Hematopoietic multipotent progenitor cell (in vitro differentiated cells): ENCODE measurements at places on chromosomes 13 and 19. TPM values are rescaled to one million over a fixed set of nuclear protein-coding genes. Genes with fewer than 3 reads are reported as not detected.

IL11 gene
- 0.27 TPM for total RNA-seq

DNA sequence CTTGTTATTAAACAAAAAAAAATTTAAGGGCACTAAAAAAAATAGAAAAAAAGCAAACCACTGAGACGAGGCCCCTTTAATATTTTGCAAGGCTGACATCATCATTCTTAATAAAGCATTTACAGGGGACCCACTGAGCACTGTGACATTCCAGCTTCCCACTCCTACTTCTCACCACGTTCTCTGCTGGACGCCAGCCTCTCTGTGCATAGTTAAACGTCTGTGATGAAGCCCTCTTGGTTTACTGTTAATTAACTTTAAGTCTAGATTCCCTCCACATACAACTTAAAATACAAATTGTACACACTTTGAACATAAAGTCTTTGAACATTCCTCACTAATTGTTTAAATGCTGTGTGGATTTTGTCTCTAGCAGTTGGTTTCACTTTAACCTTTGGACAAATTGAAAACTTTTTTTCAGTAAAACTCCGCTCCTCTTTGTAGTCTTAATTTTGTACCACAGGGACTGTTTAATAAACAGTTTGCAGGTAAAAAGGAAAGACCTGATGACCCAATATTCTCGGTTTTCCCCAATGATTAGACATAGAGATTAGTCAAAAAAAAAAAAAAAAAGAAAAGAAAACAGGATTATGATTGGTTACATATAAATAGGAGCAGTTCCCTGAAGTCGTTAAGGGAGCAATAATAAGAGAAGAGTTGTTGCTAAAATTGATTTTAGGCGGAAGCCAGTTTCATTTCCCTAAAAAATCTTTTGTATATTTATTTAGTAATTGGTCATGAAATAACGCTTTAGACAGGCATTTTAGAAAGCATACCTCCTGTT, 219.8 kb downstream of the MZT1 start:
- DNase-seq = no peak

GRCh38 chr19:43809762-43810696, 7.8 kb upstream of the LYPD5 start:
- peak; percentile 54 for DNase-seq

CKM gene
- total RNA-seq = 0.27 TPM

- DNase-seq = no peak
Measured at GRCh38 chr13:49319551-49319950, 71.8 kb downstream of the CDADC1 start.

DNA sequence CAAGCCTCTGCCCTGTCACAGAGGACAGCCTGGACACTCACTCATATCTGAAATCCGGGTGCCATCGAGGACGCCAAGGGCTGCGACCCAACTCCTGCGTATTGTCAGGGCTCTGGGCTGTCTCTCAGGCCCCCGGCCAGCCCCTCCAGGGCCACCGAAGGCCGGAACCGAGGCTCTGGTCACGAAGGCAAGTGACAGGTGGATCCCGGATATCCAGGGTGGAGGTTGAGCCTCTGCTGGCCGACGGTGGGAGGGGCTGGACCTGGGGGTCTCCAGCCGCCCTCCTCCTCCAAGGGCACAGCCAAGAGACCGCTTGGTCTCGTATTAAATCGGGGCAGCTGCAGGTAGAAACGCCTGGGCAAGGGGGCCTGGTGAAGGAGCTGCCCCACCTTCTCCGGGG, 5.4 kb downstream of the RNF126 start:
- DNase-seq = no peak

GRCh38 chr19:36032251-36033104, at the start of gene CLIP3:
Gene CLIP3, minus strand, starts transcription at chr19:36032873. Its CDS starts 516 bp downstream, at chr19:36032357.
- peak; percentile 58 for DNase-seq

DNA sequence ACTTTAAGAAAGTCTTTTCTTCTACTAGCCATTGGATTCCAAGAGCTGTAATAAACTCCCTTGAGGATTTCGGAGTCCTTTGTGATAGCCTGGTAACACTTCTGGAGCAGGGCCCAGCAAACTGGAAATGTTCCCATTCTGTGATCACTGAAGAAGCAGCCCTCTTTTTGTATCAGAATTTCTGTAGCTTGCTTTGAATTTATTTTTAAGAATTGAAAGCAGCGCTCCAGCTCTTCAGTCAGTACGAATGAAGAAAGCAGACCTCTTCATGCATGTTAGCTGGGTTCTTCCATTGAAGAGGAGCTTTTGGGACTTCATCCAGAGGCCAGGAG, 141.5 kb downstream of the AKAP11 start:
- no peak for DNase-seq

DAND5 gene
- total RNA-seq = under 0.01 TPM

NAA16 gene
- total RNA-seq = 6.7 TPM

- DNase-seq = peak; percentile 60
Measured at GRCh38 chr19:45499196-45500180, 1.2 kb downstream of the PPM1N start.

- DNase-seq = no peak
Measured at GRCh38 chr13:110272227-110272626, 34.7 kb downstream of the COL4A1 start.

DNA sequence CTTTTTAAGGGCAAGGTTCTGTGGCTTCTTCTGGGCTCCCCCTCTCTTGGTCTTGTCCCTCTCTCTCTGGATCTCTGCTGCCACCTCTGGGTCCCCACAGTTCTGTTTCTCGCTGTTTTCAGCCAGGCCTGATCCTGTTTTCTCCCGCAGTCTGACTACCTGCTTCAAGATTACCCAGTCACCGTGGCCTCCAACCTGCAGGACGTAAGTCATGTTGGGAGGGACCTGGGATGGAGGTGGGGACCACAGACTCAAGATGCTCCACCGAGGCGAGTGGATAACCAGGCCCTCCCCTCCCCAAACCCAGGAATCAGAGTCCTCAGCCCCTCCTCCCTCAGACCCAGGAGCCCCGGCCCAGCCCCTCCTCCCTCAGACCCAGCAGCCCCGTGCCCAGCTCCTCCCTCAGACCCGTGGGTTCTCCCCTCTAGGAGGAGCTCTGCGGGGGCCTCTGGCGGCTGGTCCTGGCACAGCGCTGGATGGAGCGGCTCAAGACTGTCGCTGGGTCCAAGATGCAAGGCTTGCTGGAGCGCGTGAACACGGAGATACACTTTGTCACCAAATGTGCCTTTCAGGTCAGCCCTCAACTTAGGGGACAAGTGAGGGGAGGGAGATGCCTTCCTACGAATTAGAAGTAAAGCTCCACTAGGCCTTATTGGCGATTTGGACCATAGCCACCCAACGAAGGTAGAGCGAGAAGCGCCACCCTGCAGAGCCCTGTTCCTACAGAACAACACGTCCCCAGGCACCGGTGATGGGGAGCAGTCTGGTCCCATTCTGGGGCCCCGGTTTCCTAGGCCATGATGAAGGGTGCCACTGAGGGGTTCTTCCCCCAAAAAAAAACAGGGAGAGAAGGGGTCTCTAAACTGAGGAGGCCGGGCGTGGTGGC, 2.2 kb downstream of the FLT3LG start:
- DNase-seq = no peak

DNA sequence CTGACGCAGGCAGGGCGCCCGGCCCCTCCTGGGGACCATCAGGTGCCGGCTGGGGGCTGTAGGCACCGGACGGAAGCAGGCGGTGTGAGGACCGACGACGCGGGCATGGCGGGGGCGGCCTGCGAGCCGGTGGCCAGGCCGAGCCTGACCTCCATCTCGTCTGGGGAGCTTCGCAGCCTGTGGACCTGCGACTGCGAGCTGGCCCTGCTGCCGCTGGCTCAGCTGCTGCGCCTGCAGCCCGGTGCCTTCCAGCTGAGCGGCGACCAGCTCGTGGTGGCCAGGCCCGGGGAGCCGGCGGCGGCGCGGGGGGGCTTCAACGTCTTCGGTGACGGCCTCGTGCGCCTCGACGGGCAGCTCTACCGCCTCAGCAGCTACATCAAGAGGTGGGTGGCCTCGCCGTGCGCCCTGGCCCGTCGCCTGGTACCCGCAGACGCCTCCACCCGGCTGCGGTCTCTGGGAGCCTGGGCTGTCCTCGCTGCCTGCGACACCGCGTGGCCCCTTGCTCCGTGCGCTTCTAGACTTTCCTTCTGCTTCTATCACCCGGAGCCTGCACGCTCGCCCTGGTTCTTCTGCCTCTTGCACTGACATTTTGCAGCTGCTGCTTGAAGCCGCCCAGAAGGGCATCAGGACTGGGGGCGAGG, 460 bp downstream of the MEDAG start:
- peak; percentile 43 for DNase-seq

GRCh38 chr19:48346191-48346590, 17.5 kb downstream of the TMEM143 start:
- no peak for DNase-seq

DNA sequence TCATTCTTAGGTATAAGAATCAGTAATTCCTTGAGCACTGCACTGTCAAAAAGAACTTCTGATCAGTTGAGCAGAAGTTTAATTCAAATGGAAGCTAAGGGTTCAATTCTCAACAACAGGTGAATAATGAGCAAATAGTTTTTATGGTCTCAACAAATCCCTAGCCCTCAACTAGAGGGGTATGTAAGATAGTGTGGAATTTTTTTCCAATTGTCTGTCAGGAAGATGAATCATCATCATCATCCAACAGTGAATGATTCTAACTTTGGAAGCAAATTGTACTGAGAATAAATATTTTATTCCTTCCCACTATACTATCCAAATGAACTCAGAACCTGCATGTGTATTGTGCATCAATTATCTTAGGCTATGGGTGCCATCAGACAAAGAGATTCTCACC, 372.7 kb downstream of the ENOX1 start:
- DNase-seq = no peak

C19orf12 gene
- total RNA-seq = 15.9 TPM

DNA sequence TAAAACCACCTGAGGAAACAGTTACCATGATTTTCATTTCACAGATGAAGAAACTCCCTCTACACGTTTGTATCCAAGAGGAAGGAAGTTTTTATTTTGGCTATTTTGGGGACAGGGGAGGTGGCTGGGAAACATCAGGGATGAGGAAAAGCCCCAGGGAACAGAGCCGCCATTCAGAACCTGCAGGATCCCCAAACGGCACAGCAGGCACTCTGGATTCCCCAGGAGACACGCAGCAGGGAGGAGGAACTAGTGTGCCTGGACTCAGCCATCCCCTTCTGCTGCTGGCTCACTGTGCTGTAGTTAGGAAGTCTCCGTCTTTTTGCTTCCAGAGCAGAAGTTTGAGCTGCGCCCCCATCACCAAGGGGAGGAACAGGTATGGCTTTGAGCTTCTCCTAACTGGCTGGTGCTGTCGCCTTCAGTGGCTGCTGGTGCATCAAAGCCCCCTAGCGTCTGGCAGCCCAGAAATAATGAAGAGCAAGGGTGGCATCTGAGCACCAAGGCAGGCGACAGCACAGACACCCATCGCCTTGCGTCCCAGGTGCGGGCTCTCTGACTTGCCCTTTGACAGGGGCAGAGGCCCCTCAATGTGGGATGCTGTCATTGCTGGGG, 4.2 kb downstream of the NAPA start:
- DNase-seq = no peak

DNA sequence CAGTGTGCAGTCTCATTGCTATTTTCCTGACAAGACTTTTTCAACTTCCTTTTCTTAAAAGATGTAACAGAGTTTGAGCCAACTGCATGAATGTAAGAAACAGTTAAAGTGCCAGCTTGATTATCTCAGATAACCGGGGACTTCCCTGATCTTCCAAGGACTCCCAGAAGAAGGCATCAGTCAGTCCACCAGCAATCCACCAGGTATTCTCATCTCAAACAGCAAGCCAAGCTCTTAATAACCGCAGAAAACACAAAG, 350.1 kb downstream of the LIG4 start:
- no peak for DNase-seq

GRCh38 chr19:30669329-30670010, 297.3 kb downstream of the ZNF536 start:
- peak; percentile 35 for DNase-seq

- peak; percentile 11 for DNase-seq
Measured at GRCh38 chr13:52968074-52968700, 60.4 kb upstream of the OLFM4 start.

BEST2 gene
- total RNA-seq = not detected

ZNF737 gene
- total RNA-seq = 11.8 TPM

KLF1 gene
- total RNA-seq = 71.4 TPM

DNA sequence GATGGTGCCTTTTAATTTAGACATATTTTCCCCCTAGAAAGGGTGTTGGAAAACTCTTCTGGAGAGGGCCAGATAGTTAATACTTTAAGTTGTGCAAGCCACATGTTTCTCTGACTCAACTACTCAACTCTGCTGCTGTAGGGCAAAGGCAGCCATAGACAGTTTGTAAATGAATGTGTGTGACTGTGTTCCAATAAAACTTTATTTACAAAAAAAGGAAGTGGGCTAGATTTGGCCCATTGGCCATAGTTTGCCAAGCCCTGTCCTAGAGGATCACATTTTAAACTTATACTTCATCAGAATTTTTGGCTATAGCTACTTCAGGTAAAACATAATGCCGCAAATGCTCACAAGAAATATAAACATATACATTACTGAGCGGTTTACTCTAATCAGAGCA, 306.3 kb upstream of the MAB21L1 start:
- DNase-seq = no peak

RAP2A gene
- total RNA-seq = 15.9 TPM

CGB5 gene
- total RNA-seq = not detected

DNA sequence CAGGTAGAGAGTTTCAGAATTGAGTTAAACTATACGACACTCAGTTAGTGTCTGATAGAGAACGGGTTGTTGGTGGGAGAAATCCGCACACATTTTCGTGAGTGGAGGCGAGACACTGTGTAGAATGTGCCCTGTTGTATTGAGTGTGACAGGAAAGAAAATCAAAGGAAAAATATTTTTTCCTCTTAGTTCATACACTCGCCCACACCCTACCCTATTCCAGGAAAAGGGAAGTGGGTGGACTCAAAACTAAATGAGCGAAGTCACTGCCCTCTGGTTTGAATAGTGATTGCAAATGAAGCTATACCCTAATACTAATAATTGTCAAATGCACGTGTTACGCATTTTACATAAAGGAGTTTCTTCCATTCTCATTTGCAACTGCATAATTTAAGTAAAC, 2.0 kb downstream of the ZNF347 start:
- no peak for DNase-seq

- DNase-seq = no peak
Measured at GRCh38 chr13:85316506-85317025, 482.7 kb downstream of the SLITRK6 start.

DNA sequence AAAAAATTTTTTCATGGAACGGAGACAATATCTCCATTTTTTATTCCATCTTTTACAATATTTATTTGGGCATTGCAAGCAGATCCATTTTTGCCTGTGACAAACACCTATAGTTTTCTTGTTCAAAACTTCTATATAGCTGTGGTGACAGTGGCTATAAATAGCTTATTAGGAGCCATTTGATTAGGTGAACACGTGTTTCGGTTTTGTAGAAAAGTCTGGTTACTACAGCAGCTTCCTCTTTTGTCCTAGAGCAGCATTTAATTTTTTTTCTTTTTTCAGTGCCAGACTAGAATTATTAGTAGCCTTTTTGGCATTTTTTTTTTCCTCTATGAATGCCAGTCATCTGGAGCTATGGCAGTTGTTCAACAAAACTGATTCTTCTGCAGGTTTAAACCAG, 123.5 kb downstream of the RXFP2 start:
- DNase-seq = no peak

CCDC122 gene
- total RNA-seq = 1.1 TPM

DNA sequence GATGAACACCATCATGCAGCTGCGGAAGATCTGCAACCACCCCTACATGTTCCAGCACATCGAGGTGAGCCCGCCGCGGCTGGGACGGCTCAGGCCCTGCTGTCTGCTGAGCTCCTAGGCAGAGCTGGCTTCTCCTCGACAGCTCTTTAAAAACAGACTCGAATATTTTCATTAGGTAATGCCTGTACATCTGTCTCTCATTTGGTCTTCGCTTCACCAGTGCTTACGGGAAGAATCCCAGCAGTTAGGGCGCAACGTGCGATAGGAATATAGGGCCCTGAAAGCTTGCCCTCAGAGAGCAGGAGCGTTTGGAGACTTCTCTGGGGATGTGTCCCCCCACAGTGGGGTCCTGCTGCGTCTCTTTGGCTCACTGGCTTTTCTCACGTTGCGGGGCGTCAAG, 63.8 kb upstream of the LDLR start:
- no peak for DNase-seq

CEACAM16 gene
- not detected for total RNA-seq
